ENCODE measurements at places on chromosomes 3 and 15.

DNA sequence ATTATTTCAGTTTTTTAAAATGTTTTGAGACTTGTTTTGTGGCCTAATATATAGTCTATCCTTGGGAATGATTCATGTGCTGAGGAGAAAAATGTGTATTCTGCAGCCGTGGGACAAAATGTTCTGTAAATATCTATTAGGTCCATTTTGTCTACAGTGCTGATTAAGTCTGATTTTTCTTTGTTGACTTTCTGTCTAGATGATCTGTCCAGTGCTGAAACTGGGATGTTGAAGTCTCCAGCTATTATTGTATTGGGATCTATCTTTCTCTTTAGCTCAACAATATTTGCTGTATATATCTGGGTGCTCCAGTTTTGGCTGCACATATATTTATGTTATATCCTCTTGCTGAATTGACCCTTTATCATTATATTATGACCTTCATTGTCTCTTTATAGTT, 85.2 kb downstream of the UBE2E2 start:
- DNase-seq, result no peak

DNA sequence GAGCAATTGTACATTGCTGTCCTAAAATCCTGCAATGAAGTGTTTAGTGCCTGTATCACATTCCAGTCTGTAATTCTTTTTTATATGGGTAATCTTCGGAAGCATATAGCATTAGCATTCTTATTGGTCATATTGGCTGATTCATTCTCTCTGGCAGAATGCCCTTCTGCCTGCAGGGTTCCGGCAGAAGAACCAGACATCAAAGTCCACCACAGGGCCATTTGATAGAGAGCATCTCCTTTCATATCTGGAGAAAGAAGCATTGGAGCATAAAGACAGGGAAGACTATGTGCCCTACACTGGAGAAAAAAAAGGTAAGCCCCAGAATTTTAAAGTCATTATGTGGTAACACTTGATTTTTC, 39.6 kb downstream of the TMOD3 start:
- DNase-seq, result no peak

- DNase-seq, result no peak
Measured at GRCh38 chr3:152828075-152828840, 6.7 kb upstream of the P2RY1 start.

DNA sequence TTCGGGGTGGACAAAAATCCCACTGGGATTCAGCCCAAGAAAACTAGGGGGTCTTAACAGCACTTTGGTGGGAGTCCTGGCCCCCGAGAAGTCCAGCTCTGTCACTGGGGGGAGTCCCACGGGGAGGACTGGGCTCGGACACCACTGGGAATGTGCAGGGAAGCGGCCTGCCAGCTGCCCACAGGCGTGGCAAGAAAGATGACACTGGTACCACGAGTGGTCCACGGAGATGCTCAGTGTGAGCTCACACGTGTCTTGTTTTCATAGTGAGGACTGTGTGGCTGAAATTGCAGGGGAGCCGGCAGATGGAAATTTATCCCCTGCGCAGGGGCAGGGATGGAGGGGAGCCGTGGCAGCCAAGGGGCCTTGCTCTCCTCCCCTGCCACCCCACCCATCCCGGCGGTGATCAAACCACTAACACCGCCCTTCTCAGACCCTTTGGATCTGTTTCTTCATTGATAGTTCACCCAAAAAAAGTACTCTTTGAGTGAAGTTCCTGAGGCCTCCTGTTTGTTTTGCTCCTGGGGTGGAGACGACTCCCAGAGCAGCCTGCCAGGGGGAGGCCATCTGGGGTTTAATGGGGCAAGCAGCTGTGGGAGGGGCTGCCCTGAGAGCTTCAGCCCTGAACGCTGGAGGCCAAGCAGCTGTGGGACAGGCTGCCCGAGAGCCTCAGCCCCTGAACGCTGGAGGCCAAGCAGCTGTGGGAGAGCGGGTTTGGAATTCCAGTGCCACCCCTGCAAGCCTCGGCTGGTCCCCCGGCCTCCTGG, 130.9 kb downstream of the LRRK1 start:
- DNase-seq, result no peak
